ENCODE measurements at places on chromosomes 13 and 19.
A peak's percentile ranks its signal among the peaks of the same experiment; 100 is the strongest.

- no peak for DNase-seq
These were observed 12.4 kb downstream of the NOSIP start for GRCh38 chr19:49567861-49568441.

DNA sequence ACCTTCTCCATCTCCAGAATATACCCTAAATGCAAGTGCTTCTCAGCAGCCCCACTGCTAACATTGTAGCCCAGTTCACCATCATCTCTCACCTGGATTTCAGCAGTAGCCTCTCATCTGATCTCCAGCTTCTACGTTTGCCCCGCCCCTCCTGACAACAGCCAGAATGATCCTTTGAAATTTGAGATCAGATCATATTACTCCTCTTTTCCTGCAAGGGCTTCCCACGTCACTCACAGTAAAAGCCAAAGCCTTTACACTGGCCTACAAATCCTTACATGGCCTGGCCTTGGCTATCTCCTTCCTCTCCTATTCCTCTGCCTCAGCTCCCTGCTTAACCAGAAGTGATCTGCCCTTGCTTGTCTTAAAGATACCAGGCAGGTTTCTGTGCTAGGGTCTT lies 94.3 kb upstream of the NBEA start:
- no peak for DNase-seq

- no peak for DNase-seq
These were observed 2.5 kb downstream of the BSG start for GRCh38 chr19:574658-575526.

DNA sequence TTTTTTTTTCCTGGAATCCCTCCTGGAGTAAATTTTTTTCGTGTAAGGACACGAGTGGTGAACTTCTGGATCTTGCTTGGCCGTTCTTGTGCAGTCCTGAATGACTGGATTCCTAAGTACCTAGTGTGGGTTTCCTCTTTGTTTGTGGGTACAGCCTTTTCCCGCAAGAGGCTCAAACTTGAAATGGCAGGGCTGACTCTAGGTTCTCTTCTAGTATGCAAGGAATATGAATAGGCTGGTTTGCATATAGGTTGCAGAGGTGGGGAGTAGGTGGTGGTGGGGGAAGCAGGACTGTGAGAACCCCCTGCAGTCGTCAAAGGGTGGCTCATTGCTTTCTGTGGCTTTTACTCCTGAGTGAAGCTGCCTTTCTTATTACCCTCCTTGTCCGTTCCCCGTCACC lies 13.6 kb downstream of the UBAC2 start:
- no peak for DNase-seq

GRCh38 chr13:52695856-52696255 lies 43.2 kb downstream of the SUGT1 start:
- no peak for DNase-seq

DNA sequence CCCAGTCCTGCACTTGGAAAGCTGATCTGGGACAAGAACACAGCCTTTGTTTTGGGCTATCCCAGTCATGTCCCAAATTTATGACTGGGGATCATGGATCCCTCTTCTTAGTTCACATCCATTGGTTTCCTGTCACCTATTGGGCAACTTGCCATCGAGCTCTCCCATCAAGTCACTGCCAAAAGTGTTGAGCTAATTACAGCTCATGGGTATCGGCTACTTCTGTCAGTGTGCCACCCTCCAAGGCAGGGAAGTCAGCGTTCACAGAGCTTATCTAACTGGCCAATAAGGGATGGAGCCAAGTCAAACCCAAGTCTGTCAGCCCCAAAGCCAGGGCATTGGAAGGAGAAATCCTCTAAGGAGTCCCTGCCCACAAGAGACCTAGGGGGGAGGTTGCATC lies 53.2 kb upstream of the KATNAL1 start:
- no peak for DNase-seq

DNA sequence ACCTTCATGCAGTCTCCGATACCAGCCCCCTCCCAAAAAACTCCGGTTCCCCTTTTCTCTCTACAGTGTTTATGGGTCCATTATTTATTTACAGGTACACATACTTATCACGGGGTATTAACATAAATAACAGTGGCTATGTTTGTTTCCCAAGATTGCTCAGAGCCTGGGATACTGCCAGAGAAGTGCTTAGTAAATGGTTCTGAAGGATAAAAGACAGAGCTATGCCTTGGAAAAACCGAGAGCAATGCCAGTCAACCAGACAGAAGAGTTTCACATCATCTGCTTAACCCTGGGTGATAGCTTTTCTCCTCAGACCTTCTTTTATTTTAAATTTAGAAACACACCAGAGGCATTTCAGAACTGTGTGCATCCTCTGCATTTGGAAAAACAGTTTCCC lies 61.3 kb downstream of the NUFIP1 start:
- DNase-seq = no peak

GRCh38 chr19:5074830-5075394 lies 106.0 kb downstream of the KDM4B start:
- no peak for DNase-seq

DNA sequence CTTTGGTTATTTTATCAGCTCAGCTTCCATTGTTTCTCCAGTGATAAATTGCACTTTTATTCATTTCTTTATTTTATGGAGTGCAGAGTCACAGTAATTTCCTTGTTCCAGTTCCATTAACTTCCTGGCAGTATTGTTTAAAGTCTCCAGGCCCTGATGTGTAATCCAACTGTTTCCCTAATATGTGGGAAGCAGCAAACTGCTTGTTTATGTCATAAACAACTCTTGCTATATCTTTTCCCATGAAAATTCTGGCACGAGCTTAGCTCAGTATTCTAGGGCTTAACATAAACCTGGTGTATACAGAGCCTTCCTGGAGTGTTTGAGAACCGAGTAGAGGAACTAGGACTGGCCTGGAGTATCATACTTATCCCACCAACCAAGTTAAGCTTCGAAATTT lies 83.5 kb upstream of the ARGLU1 start:
- DNase-seq = no peak

DNA sequence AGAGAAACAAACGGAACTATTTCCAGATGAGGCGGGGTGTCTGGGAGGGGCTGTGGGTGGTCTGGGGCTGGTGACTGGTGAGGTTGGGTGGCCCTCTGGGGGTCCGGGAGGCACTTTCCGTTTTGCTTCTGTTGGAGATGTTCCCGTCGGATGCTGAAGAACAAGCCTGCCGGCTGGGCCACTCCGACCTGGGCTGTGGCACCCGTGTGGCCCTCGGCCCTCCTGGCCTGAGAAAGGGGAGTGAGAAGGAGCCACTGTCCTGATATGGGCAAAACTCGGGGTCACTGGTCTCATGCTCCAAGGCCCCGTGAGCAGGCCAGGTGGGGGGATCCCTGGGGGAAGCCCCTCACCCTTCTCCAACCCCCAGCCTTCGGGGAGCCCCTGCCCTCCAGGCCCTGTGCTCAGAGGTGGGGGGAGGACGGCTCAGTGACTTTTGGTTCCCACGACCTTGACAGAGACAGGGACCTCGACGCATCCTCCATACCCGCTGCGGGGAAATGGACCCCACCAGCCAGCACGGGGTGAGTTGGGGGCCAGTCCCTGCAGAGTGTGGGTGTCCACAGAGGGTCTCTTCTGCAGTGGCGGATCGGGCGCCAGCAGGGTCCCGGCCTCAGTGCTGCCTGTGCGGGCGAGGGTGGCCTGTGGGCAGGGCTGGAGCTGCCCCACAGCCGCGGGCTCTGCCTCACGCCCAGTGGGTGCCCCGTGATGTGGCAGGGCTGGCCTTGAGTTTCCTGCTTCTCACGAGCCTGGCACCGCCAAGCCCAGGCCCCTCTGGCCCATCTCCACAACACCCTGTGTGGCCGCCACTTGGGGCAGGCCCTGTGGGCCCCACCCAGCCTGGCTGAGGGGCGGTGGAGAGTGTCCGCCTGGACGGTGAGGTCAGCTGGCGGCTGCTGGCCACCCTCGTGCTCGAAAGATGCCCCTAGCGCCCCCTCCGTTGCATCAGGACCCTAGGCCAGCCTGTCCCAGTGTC lies 4.4 kb upstream of the TBXA2R start:
- DNase-seq = no peak

DNA sequence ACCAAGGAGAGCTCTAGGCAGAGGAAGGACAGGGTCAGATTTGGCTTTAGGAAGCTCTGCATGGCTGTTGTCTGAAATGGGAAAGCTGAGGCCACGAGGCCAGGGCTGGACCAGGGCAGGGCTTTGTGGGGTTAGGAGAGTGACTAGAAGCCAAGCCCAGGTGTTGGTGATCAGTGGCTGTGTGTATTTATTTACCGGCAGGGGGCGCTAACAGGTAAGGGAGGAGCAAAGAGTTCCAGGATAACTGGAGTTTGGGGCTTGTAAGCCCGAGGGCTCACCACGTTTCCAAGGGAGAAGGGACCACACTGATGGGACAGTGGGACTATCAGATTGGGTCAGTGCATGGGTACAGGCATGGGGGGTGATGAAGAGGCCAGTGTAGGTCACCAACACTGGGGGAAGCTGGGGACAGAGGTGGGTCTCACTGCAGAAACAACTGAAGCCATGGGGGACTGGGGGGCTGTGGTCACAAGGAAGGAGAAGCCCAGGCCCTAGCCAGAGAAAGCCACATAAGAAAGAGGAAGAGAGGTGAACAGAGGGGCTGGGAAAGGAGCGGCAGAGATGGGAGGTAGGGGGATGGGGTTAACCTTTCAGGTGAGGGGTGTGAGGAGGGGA lies 3.9 kb downstream of the TMEM147 start:
- DNase-seq = peak; percentile 14

GRCh38 chr13:29957320-29957719 lies 106.9 kb upstream of the UBL3 start:
- DNase-seq = no peak

- no peak for DNase-seq
These were observed 33.1 kb downstream of the ITM2B start for GRCh38 chr13:48266150-48266549.

DNA sequence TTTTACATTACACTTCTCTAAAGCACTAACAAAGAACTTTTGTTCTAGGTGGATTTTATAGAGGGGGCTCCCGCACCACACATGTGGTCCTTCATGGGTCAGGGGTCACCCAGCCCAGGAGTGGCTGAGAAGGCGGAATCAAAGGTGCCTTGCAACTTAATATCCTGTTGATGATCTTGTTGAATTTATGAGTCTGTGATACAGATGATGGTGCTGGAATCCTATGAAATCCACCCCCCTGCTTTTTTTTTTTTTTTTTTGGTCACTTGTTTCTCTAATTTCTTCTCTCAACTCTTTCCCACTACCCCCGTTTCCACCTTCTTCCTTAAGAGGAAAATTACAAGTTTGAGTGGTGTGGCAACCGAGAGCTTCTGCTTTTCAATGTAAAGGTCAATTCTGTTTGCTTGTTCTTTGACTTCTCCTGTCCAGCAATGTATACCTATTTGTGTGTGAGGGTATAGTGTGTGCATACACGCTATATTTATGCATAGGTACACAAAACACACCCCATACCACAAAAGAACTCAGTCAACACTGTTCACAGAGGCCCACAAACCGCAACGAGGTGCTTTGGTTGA lies 4.2 kb upstream of the ZIC2 start:
- DNase-seq = no peak

DNA sequence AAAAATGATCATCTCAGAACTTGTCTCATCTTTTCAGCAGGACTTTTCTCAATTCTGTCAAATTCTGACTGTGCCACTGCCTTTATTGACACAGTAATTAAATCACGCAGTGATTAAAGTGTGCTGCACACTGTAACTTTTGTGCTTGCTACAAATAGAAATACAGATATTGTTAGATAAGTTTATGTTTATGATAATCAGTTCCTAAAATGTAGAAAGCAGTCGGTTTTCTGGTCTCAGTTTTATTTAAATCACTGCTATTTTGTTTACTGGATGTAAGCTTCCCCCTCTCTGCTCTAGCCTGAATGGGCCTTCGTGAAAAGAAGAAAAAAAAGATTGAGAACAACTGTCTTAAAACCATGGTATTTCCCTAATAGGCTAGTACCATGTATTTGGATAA lies 258.8 kb upstream of the STARD13 start:
- no peak for DNase-seq

- DNase-seq = no peak
These were observed 1.2 kb upstream of the MYDGF start for GRCh38 chr19:4671185-4671851.

DNA sequence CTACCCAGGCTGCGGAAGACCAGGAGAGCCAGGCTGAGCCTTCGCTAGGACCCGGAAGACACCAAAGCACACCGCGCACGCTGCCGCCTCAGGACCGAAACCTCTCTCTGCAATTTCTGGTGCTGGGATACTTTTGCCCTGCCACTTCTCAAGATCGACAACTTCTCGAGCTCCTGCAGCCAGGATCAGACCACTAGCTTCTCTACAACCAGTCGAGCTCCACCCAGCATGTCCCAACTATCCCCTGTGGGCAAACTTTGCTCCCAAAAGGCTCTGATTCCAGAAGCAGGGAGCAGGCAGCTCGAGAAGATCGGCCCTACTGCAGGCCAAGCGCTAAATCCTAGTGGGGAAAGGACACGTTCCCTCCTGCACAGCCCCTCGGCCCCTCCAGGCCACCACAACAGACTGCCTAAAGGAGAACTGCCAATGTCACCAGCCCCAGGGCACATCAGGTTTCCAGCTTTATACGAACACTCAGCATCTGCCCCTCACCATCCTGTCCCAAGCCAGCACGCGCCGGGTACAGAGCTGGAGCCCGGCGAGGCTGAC lies 979 bp downstream of the AKAP8 start:
- DNase-seq = peak; percentile 18

- no peak for DNase-seq
These were observed at the start of gene MYBPC2 for GRCh38 chr19:50432221-50433028. TSS of gene MYBPC2 (plus strand) at chr19:50432892. CDS start at chr19:50432954, 62 bp downstream.

- DNase-seq = no peak
These were observed 42.2 kb upstream of the TEX29 start for GRCh38 chr13:111278258-111278657.

Measured in stimulated activated CD8-positive, alpha-beta memory T cell treated with anti-CD3 and anti-CD28 coated beads, Interleukin-4, amount 100 ng/mL, for 1 hour (primary cell).